ENCODE measurements at places on chromosomes 2 and 18.

DNA sequence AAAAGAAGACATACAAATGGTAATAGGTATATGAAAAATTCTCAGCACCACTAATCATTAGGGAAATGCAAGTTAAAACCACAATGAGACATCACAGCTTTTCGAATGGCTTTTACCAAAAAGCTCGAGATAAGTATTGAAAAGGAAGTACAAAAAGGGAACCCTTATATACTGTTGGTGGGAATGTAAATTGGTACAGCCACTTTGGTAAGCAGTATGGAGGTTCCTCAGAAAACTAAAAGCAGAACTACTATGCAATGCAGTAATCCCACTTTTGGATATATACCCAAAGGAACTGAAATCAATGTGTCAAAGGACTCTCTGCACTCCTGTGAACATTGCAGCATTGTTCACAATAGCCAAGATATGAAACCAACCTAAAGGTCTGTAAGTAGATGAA is 107.5 kb upstream of the SPATS2L start:
- no peak for DNase-seq

DNA sequence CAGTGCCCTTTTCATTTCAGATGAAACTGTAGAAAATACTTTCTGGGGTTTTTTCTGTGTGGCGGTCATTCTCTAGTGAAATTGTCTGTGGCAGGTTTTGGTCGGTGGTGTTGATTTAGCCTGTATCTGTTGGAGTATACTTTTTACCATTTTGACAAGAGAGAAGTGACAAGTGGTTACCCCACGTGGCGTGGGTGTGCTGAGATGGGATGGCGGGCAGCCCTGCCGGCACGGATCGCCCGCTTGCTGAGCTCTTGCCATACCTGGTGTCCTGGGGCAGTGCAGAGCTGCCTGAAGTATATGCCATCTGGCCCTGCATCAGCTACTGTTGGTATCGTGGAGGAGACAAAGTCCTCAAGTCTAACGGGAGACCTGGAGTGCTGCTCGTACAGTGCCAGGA is 64.1 kb downstream of the MRPS9 start:
- no peak for DNase-seq

DNA sequence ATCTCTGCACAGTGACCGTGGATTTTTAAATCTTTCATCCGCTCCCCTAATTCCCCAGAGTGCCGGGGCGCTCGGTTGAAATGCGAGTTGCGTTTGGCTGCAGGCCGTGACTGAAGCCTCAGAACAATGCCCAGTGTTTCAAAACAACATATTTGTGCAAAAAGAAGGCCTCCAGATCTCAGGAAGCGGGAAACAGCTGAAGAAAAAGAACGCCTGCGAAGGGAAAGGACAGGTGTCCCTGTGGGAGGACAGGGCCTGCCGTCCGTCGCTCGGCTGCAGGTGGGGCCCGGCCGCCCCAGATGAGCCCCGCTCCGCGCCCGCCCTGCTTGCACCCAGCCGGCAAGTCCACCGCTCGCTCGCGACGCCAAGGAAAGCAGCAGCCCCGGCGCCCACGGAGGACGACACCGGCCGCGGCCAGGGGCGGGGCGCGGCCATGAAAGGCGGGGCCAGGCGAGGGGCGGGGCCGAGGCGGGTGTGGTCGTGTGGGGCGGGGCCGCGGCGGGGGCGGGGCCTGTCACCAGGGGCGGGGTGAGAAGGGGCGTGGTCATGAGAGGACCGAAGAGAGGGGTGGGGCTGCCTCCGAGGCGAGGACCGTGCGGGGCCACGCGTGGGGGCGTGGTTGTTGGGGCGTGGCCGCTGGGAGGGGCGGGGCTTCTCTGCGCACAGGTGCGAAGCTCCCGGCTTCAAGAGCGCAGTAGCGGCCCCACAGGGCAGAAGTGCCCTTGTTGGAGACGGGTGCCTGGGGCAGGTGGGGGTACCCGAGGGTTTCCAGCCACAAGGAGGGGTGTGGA is 17.6 kb upstream of the BOK start:
- peak; percentile 25 for DNase-seq

GRCh38 chr18:48165111-48165866 is 234.8 kb upstream of the SMAD2 start:
- DNase-seq = no peak

DNA sequence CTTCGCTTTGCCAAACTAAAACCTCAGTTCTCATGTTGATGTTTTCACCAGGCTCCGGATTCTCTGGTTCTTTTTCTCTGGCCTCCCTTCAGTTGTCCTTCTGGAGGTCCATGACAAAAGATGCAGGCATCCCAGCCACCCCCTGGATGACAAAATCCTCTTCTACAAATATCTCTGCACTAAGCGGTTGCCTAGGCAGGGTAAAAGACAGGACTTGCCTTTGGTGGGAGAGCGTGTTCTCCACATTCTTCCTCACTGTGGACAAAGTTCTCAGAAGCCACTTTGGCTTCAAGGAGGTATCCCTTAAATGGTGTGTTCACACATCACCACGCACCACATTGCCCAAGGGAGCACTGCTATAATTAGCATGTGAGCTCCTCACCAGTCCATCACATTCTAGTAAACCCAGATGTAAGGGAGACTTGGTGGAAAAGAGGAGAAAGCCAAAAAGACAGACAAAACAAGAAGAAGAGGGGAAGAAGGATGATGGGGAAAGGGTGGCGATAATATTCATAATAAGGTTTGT is 23.6 kb upstream of the MRPL33 start:
- no peak for DNase-seq

DNA sequence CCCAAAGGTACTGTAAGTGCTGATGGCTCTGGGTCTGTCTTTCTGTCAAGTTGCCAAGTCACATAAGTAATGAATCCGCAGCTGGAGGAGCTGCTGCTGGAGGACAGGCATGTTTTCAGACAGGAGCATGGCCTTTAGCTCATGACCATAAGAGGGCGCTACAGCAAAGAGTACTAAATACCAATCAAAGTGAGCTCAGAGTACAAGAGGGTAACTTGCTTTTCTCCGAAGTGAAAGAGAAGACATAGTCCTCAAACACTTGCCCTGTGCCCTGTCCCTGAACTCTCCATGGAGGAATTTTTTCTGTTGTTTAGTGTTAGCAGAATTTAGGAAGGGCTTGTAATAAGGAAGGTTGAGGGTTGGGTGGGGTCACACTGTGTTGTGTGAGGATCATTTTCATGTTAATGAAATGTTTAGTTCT is 58.0 kb upstream of the EML6 start:
- DNase-seq = no peak

GRCh38 chr2:70936165-70936978 is 672 bp downstream of the ATP6V1B1 start:
- no peak for DNase-seq

- no peak for DNase-seq
Observed at GRCh38 chr2:225037415-225038230, 4.6 kb downstream of the DOCK10 start.

DNA sequence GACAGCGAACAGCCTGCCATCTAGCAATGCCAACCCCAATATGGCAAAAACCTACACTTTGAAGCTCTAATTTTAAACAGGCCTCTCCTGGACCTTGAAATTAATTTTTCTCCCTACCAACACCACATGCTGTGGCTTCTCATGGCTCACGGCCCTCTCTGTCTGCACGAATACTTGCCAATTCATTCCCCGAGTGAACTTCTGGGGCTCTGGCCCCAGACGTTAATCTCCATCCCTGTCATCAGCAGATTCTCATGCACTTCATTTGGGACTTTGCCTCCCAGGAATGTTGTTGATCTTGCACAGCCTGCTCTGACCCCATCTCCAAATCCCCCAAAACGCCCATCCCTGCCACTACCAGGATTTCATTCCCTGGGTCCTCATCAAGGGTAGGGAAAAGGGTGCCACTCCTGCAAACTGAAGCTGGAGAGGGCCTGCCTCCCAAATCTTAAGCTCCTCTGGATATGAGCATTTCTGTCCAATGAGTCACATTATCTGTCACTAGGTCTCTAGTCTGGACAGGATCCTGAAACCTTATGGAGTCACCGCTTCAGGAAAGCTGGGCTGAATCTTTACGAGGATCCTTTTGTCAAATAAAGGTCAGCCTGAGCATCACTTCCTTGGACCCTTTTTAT is 10.4 kb downstream of the FIGLA start:
- DNase-seq = no peak

GRCh38 chr2:201132518-201132917 is 16.6 kb downstream of the CFLAR start:
- no peak for DNase-seq

- no peak for DNase-seq
Observed at GRCh38 chr2:188571543-188572303, 280.0 kb downstream of the GULP1 start.

GRCh38 chr2:102032368-102033030 is 40.7 kb downstream of the IL1R2 start:
- DNase-seq = no peak

GRCh38 chr2:18630941-18631340 is 41.6 kb upstream of the NT5C1B start:
- DNase-seq = no peak

Measured in T-helper 2 cell (primary cell).